CD4-positive, alpha-beta T cell treated with Interleukin-6 for 4 hours (primary cell): ENCODE measurements at places on chromosomes 5 and 9.

DNA sequence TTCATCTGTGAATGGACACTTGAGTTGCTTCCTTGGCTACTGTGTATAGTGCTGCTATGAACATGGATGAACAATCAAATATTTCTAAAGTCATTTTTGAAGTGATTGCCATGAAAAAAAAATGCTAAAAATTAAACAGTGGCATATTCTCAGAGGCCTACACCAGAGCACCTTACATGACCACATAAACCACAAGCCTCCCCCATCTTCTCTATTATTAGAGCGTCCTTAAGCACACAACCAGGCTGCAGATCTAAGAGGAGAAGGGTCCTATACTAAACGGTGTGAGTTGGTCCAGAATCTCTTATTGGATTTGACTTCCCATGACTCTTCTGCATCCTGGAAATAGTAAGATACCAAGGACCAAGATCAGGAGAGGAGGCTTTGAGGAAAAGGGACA, 34.3 kb downstream of the PCA3 start:
- no peak for DNase-seq

GRCh38 chr5:30749971-30750370, 443.5 kb upstream of the CDH6 start:
- DNase-seq = no peak

- DNase-seq = no peak
Observed at GRCh38 chr5:37043693-37044092, 167.1 kb downstream of the NIPBL start.

GRCh38 chr5:106962464-106963230, 708.1 kb downstream of the EFNA5 start:
- DNase-seq = no peak

GRCh38 chr5:1462358-1462757, 17.1 kb upstream of the SLC6A3 start:
- DNase-seq = no peak

DNA sequence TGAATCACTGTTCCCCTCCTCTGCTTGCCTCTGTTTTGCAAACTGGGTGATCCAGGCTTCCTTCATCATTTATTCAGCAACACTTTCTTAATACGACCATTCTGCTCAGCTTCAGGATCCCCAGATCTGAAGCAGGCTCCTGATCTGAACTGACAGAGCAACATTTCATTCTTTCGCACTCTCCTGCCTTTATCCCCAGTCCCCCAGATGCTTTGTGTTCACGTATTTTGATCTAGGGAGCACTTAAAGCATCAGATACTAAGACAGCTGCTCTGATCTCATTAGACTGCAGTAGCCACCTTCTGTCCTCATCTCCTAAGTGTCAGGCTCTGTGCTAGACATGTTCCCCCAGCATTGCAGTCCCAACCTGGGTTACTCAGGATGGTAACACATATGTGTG, 158.0 kb downstream of the TRIO start:
- DNase-seq = no peak

DNA sequence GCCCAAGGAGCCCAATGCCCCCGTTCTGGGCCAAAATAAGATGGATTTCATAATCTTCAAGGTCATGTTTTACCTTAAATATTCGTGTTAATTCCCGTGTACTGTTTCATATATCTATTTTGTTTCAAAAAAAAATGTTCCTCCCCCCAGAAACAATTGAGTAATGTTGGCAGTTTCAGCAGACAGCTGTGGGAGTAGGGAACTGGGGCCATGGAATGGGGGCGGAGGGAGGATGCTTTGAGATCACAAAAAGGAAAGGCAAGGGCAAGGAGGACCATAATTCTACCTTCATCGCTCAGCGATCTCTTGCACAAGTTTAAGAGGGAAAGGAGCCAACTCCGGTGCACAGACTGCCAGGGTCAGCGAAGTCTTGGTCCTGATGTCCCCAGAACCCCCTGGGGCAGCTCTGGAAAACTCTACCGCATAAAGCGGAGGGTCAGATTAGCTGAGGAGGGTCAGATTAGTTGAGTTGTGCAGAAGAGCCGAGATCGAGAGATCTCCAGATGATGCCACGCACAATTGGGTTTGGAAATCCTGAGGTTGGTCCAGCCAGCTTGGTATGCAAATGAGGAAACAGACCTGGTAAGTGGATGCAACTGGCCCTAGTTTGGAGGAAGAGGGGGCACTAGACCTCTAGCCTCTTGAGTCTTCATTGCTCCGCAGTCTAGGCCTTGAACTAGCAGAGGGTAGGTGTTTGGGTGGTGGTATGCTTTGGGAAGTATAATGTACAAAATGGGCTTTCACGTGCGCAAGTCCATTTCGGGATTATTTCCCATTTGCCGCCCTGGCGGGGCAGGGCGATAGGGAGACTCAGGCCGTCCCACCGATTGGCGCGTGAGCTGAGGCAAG, 24.0 kb downstream of the CDKN2A start:
- DNase-seq = no peak

- no peak for DNase-seq
Observed at GRCh38 chr5:124365361-124365801, 381.1 kb downstream of the ZNF608 start.

DNA sequence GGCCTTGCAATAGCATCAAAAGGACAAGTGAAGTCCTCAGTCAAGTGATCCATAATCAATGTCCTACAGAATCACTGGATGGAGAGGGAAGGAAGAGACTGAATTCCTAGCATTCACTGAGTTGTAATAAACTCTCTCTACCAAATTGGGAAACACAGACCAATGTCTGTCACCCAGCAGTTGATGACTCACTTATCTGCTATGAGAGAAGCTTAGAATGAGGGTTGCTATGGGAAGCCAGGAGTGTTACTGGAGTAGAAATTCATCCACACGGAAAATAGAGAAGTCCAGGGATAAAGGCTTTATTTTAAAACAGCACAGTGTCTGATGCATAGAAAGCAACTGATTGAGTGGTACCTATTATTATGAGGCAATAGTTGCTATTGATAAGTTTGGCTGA, 407.4 kb downstream of the BRINP1 start:
- no peak for DNase-seq

DNA sequence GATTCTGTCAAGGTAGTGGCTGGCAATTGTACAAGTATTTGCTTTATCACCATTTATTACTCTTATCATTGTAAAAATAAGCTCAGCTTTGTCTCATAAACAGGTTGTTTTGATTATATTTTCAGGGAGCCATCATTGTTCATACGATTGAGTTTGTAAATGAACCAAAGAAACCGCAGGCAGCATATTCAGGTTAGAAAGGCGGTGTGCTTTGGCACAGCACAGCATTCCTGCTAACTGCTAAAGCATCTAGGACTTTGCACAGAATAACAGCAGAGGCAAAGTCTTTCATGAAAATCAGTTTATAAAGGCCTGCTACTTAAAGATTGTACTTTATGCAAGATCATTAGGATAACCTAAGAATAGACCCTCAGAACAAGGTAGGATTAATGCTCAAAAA, 281.5 kb upstream of the SLC24A2 start:
- no peak for DNase-seq

DNA sequence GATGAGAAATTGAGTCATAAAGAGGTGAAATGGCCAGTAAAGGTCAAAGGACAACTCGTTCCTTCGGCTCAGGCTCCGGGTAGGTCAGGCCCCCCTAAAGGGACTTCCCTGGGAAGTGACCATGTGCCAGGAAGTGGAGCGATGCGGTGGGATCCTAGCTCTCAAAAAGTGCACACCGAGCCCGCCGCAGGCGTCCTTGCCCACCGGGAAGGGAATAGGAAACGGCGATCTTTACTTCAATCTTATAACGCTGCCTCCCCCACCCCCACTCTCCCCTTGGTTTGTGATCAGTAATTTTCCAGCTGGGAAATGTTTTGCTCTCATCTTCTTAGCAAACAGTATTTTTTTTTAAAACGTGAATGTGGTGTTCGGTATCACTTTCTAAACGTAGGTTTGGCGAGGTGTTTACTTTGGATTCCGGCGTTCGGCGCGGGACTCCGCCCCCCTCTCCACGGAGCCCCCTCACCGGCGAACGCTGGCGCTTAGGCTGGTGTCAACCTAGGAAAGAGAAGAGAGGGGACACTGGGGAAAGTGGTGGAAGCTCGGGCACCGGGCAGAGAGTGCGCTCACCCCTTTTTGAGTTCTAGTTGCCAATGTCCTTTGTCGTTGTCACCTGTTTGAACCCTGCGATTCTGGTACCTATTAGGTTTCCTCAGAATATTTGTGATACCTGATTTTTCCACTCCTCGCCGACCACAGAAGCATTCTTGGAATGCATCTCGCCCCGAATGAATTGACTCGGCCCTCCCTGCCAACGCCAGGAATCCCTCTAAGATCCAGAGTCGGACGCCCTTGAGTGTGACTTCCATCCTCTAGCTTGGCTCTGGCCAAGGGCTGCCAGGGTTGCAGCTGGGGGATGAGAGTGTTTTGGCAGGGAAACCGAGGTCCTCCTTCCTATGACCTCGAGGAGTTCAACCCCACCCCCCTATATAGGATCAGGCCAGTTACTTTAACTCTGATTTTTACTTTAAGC, 1.8 kb upstream of the KLF4 start:
- DNase-seq = no peak

DNA sequence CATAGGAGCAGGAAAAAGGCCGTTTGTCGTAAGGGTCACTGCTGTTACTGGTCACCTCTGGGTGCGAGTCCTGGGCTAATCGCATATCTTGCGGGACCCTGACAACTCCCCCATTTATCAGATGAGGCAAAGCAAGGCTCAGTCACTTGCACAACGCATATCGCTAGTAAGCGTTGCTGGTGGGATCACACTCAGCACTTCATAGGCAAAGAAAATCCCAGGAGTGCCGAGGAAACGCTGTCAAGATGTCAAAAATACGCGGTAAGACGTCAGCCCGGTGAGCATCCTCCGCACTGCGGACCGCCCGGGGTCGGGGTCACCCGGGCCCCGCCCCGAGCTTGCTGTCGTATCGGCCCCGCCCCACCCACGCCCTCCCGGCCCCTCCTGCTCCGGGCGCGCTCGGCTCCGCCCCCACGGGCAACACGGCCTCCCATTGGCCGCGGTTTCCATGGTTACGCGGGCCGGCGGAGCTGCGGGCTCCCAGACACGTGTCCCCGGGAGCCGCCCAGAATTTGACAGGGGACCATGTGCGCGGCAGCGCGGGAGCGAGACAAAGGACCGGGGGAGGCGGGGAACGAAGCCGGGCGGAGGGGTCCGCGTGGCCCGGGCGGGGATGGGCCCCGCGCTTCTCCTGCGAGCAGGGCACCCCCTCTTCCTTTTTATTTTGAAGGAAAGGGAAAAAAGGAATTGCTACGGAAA, 80.2 kb upstream of the IER5L start:
- DNase-seq = peak; percentile 94

DNA sequence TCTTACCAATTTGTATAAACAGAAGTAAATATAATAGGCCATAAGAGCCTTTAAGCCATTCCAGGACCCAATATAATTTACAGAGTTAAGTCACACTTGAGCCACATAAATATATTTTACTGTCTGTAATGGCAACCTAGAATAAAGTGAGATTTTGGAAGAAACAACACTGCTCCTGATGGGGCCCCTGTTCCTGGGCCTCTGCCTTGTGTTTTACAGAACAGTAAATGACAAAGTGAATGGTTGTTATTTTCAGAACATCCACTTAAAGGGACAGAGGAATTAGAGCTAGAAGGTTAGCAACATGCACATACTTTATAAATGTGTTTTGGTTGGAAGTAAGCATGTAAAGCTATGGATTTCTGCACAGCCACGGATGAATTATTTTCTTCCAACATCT, 3.6 kb downstream of the PTGER4 start:
- no peak for DNase-seq

DNA sequence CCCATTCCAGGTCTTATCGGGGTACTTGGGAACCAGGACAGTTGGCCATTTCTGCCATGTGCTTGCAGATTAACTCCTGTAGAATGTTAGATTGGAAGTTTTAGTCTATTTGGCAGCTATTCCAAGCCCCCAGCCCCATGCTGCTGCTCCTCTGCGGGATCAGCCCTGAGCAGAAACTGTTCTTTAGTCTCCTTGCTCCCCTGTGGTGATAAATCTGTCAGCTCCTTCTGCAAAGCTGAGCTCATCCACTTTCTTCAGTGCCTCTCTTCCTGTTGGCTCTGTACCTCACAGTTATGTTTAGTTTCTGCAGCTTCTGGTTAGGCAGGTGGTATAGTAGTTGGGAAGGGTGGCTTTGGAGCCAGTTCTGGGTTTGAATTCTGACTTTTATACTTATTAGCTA, 170.4 kb downstream of the GRIA1 start:
- no peak for DNase-seq

GRCh38 chr9:136107155-136107952, 11.3 kb downstream of the TMEM250 start:
- peak; percentile 69 for DNase-seq

DNA sequence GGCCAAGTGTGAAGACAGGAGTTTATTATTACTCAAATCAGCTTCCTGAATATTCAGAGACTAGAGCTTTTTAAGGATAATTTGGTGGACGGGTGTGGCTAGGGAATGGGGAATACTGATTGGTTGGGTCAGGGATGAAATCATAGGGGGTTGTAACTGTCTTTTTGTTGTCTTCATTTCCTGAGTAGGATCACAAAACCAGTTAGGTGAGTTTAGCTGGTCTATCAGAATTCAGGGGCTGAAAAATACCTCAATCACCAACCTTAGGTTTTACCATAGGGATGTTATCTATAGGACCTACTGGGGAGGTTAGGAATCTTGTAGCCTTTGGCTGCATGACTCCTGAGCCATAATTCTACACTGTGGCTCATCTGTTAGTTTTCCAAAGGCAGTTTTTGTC, 235.8 kb downstream of the YTHDC2 start:
- DNase-seq = no peak

GRCh38 chr5:59588922-59589321, 304.6 kb downstream of the PDE4D start:
- no peak for DNase-seq

DNA sequence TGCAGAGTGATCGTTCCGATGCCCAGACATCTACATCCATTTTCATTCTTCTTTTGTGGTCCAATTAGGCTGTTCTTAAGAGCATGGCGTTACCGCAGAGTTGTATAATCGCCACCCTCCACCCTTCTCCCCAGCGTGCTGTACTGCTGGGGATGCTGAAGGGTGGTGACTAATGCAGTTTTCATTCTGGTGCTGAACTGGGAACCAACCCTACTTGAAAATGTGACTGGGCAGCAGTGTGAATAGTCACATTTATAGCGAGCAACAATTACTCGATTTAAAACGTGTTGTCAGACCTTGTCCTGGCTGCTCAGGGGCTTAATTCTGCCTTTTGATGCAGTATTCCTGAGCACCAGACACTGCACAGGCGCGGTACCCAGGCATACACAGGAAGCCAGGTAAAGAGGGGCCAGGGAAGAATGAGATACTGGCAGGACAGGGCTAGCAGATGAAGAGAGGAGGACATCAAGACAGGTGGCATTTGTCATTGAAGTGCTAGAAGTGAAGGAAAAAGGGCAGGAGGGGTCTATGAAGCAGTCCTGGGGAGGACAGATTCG, 719 bp upstream of the ISCA1 start:
- DNase-seq = no peak

DNA sequence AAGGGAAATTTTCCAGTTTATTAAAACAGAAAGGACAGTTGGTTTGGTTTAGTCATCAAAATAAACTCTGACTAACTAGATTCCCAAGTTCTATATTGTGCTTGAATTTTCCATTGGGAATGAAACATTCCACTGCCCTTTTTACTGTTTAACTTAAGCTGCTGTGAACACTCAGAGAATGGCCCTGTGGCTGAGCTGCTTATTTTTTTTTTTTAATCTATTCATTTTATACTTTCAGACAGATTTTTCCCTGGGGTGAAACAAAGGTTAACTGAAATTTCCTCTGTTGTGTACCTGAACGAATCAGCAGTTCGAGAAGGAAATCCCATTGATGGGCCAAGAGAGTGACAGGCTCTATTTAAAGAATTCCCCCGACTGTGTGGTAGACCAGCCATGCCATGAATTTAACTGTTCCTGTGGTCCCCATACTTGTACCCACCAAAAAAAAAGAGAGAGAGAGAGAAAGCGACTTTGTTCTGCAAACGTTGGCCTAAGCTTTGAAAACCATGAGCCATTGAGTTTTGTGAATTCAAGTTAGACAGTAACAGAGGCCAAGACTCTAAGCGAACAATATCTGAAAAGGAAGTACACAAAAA, 138.7 kb upstream of the GRHPR start:
- no peak for DNase-seq
